ENCODE measurements at places on chromosomes 6 and 20.
A peak's percentile ranks its signal among the peaks of the same experiment; 100 is the strongest.

- H3K4me3 ChIP-seq: no peak overlapping the region
- no peaks in the 10 kb centered on the region for H3K27me3 ChIP-seq
- no peaks in the 10 kb centered on the region for H3K36me3 ChIP-seq
- no peaks in the 10 kb centered on the region for H3K4me1 ChIP-seq
Measured at GRCh38 chr6:116047173-116047933, 13.3 kb downstream of the FRK start.

GRCh38 chr20:32858701-32859372 is at the start of gene EFCAB8:
EFCAB8 (plus strand) TSS chr20:32858923; CDS start chr20:32863793, 4,870 bp downstream.
- H3K27ac ChIP-seq: no peak within 1 kb of the TSS
- no peak for DNase-seq
- no peaks in the 10 kb centered on the region for H3K36me3 ChIP-seq
- H3K4me3 ChIP-seq: no peak within 1 kb of the TSS
- H3K4me1 ChIP-seq: no peaks in the 10 kb centered on the region

DNA sequence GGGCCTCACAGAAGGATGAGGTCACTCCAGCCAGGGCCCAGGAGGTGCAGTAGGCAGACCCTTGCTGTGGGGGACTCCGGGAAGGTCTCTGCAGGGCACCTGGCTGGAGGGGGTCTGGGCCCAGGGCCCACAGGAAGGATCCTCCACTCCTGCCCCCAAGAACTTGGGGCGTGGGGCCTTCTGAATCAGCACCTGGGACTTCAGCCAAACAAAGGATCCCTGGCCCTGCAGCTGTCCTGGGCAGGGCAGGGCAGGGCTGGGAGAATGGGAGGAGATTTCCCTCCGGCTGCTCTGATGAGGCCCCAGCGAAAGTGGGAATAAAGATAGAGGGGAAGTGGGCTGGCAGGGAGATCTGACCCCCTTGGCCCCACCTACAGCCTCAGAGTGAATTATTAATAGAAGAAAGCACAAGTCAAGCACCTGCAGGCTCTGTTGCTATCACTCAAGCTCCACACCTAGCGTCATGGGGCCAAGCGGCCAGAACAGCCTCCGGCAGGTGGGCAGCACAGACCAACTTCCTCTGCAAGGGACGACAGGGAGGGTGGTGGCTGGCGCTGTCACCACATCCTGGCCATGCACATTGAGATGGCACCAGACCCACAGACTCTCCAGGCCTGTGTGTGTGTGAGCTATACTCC is 61.6 kb upstream of the MRPS10 start:
- no peak overlapping the region for H3K27ac ChIP-seq
- no peaks in the 10 kb centered on the region for H3K4me1 ChIP-seq
- no peaks in the 10 kb centered on the region for H3K27me3 ChIP-seq

DNA sequence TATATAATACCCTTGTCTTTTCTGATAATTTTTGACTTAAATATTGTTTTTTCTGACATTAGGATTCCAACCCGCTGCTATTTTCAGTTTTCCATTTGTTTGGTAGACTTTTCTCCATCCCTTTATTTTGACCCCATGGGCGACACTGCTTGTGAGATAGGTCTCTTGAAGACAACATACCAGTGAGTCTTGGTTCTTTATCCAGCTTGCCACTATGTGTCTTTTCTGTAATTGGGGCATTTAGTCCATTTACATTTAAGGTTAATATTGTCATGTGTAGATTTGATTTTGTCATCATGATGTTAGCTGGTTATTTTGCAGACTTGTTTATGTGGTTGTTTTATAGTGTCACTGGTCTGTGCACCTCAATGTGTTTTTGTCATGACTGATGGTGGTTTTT is 67.7 kb upstream of the IRAK1BP1 start:
- H3K4me1 ChIP-seq: no peaks in the 10 kb centered on the region
- no peaks in the 10 kb centered on the region for H3K27me3 ChIP-seq
- no peak overlapping the region for H3K4me3 ChIP-seq
- no peak overlapping the region for H3K27ac ChIP-seq
- no peak for DNase-seq
- no peaks in the 10 kb centered on the region for H3K36me3 ChIP-seq

DNA sequence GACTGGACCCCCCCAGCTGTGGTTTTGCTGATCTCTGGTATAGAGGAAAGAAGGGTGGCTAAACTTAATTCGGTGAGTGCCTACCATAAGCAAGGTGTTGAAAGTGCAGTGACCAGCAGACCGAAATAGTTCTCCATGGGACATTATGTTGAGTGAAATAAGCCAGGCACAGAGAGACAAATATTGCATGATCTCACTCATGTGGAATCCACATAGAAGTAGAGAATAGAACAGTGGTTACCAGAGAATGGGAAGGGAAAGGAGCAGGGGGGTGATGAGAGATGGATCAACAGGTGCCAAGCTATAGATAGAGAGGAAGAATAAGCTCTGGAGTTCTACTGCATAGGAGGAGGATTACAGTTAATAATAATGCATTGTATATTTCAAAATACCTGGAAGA is 9.7 kb upstream of the GCNT2 start:
- H3K4me1 ChIP-seq: no peaks in the 10 kb centered on the region
- H3K36me3 ChIP-seq: no peaks in the 10 kb centered on the region
- no peak overlapping the region for H3K4me3 ChIP-seq
- DNase-seq: no peak
- no peaks in the 10 kb centered on the region for H3K27me3 ChIP-seq

DNA sequence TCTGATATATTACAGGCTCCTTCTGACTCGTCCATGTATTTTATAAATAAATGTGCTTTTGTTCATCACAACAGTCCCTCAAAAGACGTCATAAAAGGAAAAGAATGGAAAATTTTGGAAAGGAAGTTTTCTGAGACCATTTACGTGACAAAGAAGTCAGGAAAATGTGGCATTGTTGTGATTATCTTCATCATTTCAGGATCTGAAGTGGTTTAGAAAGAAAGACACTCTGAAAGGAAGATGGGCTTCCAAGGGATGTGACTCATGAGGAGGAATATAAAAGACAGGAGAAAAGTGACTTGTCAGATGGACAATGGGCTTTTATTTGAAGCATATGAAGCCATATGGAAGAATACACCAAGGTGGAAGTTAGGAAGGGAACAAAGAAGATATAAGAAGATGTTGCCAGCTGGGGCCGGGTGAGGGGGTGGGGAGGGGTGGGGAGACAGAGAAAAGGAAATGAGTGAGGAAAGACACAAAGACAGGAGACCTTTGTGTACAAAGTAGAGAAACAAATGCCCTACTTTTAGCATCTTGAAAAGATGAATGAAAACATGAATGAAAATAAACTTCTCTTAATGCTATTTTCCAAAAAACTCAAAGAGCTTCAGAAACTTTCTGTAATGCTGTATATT is 190.3 kb upstream of the PREP start:
- no peaks in the 10 kb centered on the region for H3K4me1 ChIP-seq
- no peak overlapping the region for H3K27ac ChIP-seq
- H3K4me3 ChIP-seq: no peak overlapping the region
- no peak for DNase-seq
- no peaks in the 10 kb centered on the region for H3K27me3 ChIP-seq

DNA sequence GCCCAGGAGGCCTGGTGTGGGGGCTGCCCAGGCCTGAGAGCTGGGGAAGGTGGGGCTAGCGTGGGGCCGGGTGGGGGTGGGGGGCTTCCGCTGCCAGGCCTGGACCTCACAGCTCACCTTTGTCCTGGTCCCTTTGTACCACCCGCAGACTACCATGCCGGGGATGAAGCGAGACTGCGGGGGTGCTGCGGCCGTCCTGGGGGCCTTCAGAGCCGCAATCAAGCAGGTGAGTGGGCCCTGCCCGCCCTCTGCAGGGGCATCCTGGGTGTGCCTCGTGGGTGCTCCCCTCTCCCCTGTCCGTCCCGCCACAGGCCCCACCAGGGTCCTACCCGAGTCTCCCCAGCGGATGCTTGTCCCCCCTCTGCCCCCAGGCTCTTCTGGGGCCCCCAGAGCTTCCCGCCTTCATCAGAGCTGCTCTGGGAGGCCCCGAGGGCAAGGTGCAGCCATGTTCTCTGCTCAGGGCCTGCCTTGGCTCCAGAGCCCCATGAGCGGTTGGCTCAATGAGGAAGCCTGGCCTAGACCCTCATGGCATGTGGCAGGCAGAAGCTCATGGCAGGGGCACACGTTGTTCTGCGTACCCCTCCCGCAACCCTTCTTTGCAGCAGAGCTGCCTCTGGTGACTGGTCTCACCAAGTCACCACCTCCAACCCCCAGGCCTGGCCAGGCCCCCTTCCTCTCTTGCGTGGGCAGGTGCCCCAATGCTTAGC is 14.5 kb downstream of the NPEPL1 start:
- no peak overlapping the region for H3K4me3 ChIP-seq
- no peak overlapping the region for H3K27ac ChIP-seq
- no peaks in the 10 kb centered on the region for H3K27me3 ChIP-seq
- H3K36me3 ChIP-seq: peaks cover 22% of the 10 kb centered on the region
- DNase-seq: peak; percentile 51

DNA sequence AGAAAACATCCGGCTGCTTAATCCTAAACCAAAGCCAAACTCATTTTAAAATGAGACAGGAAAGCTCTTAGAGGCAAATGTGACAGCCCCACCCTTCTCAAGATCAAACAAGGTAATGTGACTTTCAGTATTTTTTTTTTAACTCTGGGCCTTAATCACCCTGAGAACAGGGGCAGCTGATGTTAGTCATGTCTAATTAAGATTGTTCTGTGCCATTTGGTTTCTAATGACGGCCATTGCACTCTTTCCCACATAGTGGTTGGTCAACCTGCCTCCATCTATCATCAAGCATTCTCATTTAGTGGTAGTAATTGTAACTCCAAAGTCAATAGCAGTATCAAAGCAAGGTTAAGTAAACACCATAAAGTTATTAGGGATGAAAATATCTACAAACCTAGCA is 191.6 kb upstream of the EXOC2 start:
- peaks cover 15% of the 10 kb centered on the region for H3K4me1 ChIP-seq
- no peaks in the 10 kb centered on the region for H3K36me3 ChIP-seq
- no peak overlapping the region for H3K4me3 ChIP-seq
- DNase-seq: no peak
- H3K27me3 ChIP-seq: no peaks in the 10 kb centered on the region
- H3K27ac ChIP-seq: peak overlapping the region; percentile 34

GRCh38 chr20:57007171-57007540 is 259.3 kb downstream of the BMP7 start:
- H3K4me3 ChIP-seq: no peak overlapping the region
- H3K36me3 ChIP-seq: no peaks in the 10 kb centered on the region
- H3K4me1 ChIP-seq: no peaks in the 10 kb centered on the region
- H3K27me3 ChIP-seq: no peaks in the 10 kb centered on the region
- no peak overlapping the region for H3K27ac ChIP-seq

DNA sequence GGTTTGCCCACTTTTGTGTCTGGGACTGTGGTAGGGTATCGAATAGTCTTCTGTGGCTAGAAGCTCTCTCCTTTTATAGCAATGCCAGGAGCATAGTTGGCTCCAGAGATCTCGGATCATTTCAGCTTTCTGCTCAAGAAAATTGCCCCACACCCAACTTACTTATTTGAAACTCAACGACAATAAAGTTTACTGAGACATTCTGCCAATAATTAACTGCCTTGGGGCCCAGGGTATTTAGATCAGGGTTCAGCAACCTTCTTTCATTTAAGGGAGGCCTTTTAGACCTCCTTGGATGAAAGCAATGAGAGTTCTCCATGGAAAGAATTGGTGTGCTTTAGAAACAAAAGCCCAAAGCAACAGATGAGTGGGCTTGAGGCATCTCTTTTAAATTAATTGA is 53.8 kb upstream of the GMPR start:
- no peaks in the 10 kb centered on the region for H3K27me3 ChIP-seq
- no peak for DNase-seq
- H3K36me3 ChIP-seq: no peaks in the 10 kb centered on the region
- H3K4me1 ChIP-seq: no peaks in the 10 kb centered on the region
- H3K27ac ChIP-seq: no peak overlapping the region

- H3K27me3 ChIP-seq: no peaks in the 10 kb centered on the region
- H3K27ac ChIP-seq: no peak overlapping the region
- H3K4me3 ChIP-seq: no peak overlapping the region
- no peaks in the 10 kb centered on the region for H3K36me3 ChIP-seq
Measured at GRCh38 chr20:63331741-63332400, 29.3 kb downstream of the CHRNA4 start.
